Erythroblast (primary cell): ENCODE measurements at places on chromosomes 16 and 17.
A peak's percentile ranks its signal among the peaks of the same experiment; 100 is the strongest.

- no peak for DNase-seq
Measured at GRCh38 chr17:1374431-1375177, 25.4 kb downstream of the YWHAE start.

GRCh38 chr16:24701521-24701951, 27.9 kb upstream of the TNRC6A start:
- DNase-seq: no peak

GRCh38 chr17:32445074-32445415, 735 bp downstream of the PSMD11 start:
- DNase-seq: peak; percentile 68

DNA sequence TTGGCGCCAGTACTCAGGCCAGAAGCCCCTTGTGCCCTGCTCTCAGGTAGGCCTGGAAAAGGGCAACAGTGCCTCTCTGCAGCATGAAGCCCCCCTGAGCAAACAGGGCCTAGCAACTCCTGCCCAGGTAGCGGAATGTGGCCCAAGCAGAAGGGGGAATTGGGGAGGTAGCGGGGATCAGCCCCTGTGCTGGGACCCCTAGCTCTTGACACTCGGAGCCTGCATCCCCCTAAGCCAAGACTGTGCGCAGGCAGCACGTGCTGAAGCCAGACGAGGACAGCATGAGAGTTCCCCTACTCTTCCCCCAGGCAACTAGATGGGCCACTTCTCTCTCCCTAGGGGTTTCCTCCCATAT, 823 bp upstream of the CD2BP2 start:
- DNase-seq: no peak

GRCh38 chr17:28725660-28726225, 290 bp downstream of the TLCD1 start:
- no peak for DNase-seq

- DNase-seq: no peak
Measured at GRCh38 chr17:70288540-70289290, 119.4 kb downstream of the KCNJ2 start.

- peak; percentile 52 for DNase-seq
Measured at GRCh38 chr16:3058139-3059030, 7.1 kb upstream of the IL32 start.

DNA sequence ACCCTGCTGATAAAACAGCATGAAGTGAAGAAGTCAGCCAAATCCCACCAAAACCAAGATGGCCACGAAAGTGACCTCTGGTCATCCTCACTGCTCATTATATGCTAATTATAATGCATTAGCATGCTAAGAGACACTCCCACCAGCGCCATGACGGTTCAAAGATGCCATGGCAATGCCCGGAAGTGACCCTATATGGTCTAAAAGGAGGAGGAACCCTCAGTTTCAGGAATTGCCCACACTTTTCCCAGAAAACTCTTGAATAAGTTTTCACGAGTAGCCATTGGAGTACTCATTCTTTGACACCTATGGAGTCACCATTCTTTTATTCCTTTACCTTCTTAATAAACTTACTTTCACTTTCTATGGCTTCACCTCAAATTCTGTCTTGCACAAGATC, 44.3 kb downstream of the GSG1L start:
- DNase-seq: no peak

DNA sequence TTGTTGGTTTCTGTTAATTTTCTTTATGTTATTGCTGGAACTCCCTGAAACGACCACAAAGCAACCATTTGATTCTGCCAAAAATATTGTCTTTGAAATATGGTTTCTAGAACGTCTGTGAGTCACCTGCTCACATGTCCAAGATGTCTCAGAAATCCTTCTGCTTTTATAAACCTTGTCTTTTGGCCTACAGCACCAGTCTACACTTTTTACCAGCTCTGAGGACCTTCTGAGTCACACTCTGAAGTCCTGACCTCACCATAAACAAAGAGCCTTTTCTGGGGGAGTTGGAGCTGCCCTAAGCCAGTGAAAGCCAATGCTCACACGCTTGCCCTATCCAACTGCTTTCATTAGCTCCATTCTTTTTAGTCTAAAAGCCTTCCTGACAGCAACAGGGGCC, 55.5 kb downstream of the GRIN2A start:
- no peak for DNase-seq

GRCh38 chr16:11328172-11329070, 16.8 kb upstream of the RMI2 start:
- DNase-seq: no peak

GRCh38 chr16:57763285-57764005, 27.9 kb downstream of the KATNB1 start:
- no peak for DNase-seq

DNA sequence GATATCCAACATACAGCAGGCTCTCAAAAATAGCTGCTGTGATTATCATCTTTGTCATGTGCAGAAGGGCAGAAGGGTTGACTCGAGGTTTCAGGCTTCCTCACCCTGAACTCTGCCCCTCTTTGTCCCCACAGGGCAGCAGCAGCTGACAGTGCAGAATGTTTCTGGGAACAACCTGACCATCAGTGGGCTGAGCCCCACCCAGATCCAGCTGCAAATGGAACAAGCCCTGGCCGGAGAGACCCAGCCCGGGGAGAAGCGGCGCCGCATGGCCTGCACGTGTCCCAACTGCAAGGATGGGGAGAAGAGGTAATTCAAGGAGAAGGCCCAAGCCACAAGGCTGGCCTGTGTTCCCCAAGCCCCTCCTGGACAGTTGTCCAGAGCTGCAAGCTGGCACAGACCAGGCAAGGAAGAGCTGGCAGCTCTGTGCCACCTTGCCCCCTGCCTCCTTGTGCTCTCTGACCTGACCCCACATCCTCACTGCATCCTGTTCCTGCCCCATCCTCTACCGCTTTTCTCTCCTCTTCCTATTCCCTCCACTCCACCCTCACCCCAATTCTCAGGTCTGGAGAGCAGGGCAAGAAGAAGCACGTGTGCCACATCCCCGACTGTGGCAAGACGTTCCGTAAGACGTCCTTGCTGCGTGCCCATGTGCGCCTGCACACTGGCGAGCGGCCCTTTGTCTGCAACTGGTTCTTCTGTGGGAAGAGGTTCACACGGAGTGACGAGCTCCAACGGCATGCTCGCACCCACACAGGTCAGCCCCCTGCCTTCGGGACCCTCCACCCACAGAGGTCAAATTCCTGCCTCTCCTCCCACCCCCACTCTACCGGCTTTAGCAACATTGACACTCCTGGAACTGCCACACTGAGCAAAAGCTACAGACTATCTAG, 16.3 kb upstream of the PNPO start:
- DNase-seq: no peak

DNA sequence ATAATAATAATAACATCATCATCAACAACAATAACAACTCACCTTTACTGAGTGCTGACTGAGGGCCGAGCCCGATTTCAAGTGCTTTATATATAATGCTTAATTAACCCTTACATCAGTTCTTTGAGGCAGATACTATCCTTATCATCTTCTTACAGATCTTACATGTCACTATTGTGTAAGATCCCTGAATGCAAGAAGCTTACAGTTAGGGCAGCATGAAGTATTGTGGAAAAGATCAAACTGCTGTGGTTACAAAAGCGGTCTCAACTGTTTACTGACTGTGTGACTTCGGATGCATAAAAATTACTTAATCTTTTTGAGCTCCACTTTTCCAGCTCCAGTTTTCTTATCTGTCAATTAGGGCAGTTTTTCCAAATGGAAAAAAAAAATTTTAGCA, 3.3 kb downstream of the VAT1 start:
- peak; percentile 47 for DNase-seq

DNA sequence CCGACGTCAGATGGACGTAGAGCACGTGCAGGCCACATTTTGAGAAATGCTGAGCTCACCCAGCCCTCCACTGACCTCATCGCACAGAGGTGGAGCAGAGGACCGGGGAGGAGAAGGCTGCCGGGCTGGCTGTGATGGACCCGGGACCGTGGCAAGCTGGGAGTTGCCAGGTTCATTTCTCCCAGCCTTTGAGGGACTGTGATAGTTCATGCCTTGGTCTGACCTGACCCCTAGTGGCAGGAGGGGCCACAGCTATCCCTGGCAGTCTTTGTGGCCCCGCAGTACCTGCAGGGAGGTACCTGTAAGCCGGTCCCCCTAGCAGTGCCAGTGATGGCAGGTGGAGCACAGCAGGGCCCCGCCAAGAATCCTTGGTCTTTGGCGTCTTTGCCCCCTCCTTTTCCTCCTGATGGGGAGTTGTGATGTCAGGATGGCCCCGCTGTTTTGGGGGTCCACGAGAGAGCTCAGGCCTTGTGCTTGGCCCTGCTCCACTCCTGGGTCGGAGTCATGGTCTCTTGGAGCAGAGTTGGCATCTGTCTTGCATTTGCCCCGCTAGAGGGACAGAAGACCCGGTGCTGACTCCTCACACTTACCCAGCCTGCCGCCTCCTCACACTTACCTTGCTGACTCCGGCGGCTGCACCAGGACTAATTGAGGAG, 50.4 kb downstream of the OR1D5 start:
- peak; percentile 45 for DNase-seq

- no peak for DNase-seq
Measured at GRCh38 chr17:79720705-79721292, 9.9 kb upstream of the ENPP7 start.

GRCh38 chr16:47395733-47396498, 64.9 kb downstream of the ITFG1 start:
- no peak for DNase-seq

DNA sequence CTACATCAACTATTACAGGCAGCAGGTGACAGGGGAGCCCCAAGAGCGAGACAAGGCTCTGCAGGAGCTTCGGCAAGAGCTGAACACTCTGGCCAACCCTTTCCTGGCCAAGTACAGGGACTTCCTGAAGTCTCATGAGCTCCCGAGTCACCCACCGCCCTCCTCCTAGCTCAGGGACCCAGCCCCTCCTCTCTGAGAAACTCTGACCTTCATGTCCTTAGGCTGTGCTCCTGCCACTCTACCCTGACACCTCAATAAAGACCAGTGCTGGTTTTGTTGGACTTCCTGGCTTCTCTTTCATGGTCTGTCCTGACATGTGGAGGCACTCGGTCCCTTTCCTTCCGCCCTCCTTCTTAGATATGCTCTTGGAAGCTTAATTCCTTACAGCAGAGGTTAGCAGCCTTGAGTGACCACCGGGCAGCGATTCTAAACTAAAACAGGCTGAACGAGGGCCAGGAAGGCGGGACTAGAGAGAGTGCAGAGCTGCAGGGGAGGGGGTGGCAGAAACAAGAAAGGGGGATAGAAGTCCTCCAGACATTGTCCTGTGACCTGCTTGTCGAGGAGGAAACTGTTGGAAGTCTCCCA, 915 bp downstream of the AHSP start:
- DNase-seq: peak; percentile 74

- DNase-seq: no peak
Measured at GRCh38 chr16:28180655-28181460, 30.9 kb downstream of the XPO6 start.

DNA sequence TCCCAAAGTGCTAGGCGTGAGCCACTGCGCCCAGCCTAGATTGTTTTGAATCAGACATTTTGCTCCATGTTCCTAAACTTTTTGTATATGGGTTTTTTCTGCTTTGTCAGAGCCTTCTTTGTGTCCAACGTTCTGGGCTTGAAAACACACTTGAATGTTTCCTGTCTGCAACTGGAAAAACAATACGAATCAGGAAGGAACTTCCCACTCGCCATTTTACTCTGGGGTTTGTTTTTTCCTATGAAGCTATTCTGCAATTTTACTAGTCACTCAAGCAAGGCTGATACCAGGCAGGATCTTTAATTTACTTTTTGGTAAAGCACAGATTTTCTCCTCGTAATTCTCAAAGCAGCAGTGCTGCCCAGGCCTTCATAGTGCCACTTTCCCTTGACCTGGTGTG, 31.6 kb downstream of the ARHGAP17 start:
- DNase-seq: no peak

DNA sequence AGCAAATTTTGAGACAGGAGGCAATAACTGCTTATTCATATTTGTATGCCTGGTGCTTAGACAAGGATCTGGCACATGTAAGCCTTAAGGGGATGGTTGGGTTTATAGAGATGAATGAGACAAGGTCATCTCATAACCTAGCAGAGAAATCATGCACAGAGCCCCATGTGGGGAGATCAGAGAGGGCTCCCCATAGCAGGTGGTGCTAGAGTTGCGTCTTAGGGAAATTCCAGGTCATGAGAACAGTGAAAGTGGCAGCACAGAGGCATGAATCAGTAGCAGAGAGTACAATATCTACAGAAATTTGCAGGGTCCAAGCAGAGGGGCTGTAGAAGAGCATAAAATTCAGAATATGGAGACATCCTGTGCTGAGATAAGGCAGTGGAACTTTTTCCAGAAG, 57.3 kb downstream of the SLC6A2 start:
- DNase-seq: no peak

DNA sequence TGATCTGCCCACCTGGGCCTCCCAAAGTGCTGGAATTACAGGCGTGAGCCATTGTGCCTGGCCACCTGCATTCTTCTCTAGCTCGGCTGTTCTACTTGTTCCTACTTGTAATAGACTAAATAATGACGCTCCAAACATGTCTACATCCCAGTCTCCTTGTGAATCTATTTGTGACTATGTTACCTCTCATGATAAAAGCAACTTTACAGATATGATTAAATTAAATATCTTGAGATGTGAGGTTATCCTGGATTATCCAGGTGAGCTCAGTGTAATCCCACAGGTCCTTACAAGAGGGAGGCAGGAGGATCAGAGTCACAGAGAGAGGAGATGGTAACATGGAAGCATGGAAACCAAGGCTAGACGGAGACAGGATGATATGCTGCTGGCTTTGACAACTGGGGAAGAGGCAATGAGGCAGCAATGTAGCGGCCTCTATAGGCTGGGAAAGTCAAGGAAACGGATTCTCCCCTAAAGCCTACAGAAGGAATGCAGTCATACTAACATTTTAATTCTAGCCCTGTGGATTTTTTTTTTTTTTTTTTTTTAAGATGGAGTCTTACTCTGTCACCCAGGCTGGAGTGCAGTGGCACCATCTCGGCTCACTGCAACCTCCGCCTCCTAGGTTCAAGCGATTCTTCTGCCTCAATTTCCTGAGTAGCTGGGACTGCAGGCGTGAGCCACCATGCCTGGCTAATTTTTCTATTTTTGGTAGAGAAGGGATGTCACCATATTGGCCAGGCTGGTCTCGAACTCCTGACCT, 5.0 kb upstream of the LASP1 start:
- DNase-seq: no peak

- no peak for DNase-seq
Measured at GRCh38 chr17:82649501-82650261, 1.4 kb upstream of the WDR45B start.

- no peak for DNase-seq
Measured at GRCh38 chr16:55482056-55482455, 3.1 kb downstream of the MMP2 start.

DNA sequence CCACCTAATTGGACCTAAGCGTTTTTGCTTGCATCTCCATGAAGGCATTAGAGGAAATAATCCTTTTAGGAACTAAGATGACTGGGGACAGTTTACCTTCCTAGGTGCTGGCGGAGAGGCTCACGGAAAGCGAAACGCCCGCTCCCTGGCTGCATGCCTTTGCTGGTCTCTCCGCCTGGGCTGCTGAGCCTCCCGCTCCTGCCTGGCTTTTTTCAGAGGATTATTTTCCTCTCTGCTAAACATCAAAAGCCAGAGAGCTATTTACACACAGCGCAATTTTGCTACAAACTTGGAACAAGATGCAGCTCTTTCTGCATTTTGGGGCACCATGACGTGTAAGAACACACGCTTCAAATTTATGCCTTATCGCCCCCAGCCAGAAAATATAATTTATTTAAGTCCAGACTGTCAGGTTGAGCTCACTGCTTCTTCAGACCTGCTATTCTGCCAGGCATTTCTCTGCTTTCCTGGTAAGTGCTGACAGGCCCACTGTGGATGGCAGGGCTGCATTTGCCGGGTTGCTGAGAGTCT, 124.4 kb downstream of the SPACA3 start:
- no peak for DNase-seq
